Activated T-cell treated with anti-CD3 and anti-CD28 coated beads, Interleukin-2, amount 50 U/mL, for 24 hours (primary cell): ENCODE measurements at places on chromosomes 11 and 22.

DNA sequence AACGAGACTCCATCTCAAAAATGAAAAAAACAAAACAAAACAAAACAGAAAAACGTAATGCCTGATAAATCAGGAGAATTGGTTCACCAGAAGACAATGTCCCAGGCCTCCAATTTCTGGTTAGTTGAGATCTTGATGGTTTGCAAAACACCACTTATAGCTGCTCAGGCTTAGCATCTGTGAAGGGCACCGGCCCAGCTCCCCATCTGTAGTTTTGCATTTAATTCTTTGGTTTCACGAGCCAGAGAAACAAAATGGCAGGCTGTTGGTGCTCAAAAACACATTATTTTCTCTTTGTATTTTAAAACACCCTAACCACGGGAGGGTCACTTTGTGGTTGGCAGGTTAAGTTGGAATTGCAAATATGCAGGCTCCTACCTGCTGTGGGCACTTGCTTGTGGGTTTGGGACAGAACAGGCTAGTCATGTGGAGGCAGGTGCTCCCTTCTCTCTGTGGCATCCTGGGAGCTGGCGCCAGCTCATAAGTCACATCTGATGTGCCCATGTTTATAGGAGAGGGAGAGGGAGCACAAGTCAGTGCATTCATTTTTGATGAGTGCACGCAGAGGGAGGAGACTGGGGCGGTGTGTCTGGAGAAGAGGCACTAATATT, 145.9 kb downstream of the CEP164 start:
- DNase-seq: no peak

- DNase-seq: peak; percentile 72
These were observed 77.4 kb downstream of the GGTLC2 start for GRCh38 chr22:22721681-22722354.

GRCh38 chr11:4030197-4030596, 64.4 kb upstream of the RRM1 start:
- DNase-seq: no peak

DNA sequence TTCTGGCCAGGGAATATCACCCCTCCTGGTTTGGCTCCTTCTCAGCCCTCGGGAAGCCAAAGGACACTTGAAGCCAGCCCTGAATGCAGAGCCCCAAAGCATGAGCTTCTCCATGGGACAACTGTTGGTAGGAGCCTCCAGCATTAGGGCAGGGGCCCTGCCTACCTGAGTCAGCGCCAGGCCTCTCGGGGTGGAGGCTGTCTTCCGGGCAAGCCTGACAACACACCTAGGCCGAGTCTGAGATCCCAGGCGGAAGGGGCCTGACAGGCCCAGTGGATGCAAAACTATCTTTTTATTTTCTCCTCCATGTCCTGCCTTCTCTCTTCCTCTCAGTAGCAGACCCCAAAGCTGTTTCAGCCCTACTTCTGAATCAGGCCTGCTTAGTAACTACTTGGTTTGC, 27.6 kb downstream of the RCOR2 start:
- no peak for DNase-seq

DNA sequence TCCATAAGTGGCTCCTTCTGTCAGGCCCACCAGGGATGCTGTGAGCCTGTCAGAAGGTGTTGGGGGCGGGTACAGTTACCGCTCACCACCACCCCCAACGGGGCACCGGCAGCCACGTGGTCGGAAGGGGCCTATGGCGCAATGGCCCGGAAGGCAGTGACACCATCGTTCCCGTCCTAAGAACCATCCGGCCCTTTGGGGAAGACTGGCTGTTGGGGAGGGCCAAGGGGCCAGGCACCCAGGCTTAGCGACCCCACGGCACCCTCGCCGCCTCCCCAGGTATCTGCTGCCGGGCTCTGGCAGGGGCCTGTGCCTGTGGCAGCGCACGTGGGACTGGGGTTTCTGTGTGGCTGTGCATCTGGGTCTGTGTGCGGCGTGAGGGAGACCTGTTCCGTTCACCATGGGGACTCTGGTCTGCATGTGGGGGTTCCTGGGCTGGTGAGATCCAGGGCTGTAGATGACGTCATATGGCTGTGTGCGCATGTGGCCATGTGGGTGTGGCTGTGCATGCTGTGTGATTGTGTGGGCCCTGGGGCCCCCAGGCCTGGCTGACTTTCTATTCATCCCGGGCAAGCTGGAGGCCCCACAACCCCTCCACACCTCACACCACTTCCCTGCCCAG, 717 bp downstream of the OSM start:
- DNase-seq: peak; percentile 91

DNA sequence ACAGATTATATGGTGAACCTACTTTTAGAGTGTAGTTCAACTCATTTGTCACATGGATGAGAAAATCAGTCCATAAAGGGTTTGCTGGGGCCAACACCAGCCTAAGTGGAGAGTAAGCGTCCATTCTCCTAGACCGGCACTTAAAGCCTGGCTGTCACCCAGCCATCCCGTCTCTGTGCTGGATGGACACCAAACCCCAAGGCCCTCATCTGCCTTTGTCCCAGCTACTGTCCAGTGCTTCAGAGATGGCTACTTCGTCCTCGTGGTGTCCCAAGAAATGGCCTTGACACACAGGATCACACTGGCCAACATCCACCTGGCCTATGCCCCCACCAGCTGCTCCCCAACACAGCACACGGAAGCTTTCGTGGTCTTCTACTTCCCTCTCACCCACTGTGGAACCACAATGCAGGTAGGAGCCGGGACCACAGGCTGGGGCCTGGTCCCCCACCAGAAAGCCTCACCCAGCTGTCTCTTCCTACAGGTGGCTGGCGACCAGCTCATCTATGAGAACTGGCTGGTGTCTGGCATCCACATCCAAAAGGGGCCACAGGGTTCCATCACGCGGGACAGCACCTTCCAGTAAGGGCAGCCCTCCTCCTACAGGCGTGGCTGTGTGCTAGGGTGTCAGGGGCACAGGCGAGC, 3.5 kb downstream of the ZP1 start:
- no peak for DNase-seq

GRCh38 chr11:102384419-102385079, 37.5 kb downstream of the BIRC2 start:
- no peak for DNase-seq

DNA sequence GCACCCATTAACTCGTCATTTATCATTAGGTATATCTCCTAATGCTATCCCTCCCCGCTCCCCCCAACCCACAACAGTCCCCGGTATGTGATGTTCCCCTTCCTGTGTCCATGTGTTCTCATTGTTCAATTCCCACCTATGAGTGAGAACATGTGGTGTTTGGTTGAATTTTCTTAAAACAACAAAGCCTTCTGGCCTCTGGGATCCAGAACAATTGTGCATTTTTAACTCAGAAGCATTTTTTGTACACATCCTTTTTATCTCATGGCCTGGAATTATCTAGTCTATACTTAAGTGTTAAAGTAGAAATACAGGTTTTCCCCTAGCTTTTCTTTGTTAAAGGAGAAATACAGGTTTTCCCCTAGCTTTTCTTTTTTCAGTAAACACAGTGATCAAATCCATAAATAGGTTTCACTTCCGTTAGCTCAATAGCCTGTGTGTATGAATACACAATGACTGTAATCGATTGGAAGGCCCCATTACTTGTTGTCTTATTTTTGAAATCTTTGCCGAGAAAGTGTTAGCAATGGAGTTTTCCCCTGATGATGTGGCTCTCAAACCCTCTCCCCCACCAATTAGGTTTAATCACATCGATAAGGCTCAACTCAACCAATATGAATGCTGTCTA, 125.6 kb upstream of the PITPNB start:
- DNase-seq: no peak

GRCh38 chr22:26756675-26757293, 99.4 kb downstream of the MIAT start:
- DNase-seq: peak; percentile 59

- no peak for DNase-seq
These were observed 425.5 kb upstream of the CADM1 start for GRCh38 chr11:115929618-115930129.

DNA sequence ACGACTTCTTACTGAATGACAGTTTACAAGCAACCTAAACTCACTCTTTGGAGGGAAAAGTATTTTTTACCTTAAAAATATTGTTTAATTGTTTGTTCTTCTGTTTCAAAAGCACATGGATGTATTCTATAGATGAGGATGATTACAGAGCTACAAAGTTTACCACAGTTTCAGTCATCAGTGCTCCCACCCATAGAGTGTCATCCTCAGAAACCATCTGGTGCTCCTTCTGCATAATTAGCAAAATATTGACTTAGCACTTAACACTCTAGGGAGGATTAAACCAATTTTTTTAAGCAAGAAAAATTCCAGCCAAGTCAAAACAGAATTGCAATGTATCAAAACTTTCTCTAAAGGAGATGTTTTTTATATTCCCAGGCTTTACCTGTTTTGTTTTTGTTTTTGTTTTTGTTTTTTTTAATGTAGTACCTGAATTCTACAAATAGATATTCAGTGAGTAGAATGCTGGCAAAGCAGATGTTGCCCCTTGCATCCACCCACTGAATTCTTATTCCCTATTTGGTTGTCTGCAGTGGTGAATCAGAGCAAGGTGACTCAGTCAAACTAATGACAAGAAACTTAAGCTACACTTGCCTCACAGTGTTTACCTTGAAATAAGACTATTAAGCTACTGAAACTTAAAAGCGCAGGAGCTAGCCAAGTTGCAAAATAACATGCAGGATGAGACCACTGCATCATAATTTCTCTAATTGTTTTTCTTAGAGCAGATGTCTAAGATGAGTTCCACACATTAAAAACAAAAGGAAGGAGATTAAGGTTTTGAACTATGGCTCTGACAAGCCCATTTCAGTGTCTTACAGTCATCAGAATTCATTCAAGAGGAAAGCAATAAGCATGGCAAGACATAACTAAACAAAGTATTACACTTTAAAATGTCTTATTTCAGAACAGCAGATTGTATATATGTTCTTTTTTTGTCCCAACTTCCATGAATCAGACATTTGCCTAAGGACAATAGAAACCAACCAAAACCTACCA, 155.1 kb upstream of the SOX6 start:
- no peak for DNase-seq

DNA sequence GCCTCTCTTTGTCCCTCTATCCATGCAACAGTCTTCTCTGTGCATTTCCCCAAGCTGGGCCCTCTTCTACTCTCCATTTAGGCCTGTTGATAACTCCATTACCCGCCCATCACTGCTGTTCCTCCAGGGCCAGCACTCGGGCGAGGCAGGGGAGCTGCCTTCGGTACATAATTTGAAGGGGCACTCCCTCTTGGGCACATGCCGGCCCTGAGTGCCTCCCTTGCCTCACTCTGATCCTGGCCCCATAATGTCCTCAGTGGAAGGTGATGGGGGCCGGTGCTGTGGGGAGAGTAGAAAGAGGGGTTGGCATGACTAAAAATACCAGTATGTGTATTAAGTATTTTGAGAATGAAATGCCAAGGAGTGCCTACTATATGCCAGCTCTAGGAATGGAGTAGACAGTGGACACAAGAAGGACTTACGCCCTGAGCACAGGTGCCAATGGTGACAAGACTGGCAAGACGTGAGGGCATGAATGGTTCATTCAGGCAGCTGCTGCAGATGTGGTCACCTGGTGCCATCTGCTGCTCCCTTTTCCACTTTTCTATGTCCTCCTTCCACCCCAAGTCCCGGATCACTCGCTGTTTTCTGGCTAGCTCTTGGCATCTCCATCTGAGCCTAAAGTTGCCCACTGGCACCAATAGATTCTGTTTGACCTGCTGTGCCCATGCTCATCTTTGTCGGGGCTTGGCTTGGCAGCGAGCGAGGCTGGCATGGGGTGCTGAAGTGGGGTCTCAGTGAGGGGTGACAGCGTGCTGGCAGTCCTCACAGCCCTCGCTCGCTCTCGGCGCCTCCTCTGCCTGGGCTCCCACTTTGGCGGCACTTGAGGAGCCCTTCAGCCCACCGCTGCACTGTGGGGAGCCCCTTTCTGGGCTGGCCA, 22.6 kb downstream of the TMEM218 start:
- no peak for DNase-seq

GRCh38 chr22:30600921-30601320, 6.1 kb upstream of the TCN2 start:
- DNase-seq: no peak

DNA sequence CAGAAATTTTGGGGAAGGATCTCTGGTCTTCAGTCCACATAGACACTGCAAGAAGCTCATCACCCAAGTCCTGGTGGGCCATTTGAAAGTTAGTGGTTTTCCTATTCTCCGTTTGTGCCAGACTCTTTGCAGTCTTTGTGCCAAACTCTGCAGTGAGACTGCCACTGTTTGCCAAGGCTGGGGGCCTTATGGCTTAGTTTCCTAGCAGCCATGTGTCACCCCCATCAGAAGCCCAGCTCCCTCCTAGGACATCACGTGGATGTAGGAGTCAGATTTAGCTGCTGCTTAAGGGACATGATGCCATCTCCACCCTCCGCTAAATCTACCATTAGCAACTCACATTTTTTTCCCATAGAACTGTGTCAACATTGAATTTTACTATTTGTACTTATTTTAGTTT, 220.0 kb downstream of the C11orf91 start:
- DNase-seq: no peak

DNA sequence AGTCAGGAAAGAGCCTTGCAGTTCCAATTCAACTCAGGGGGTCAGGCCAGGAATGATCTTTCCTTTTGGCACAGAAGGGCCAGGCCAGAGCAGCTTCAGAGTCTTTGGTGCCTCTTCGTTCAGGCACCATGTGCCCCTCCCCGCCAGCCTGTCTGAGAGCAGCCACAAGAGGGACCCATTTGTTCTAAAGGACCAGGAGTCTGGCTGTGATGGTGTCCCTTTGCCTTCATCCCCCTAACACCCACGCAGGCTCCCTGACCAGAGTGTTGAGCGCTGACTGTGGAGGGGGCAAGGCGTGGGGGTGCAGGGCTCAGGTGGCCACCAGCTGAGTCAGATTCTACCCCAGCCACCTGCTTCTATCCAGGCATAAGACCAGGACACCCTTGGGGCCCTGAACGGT, 156.4 kb downstream of the TTC17 start:
- DNase-seq: no peak

- DNase-seq: no peak
These were observed 29.1 kb upstream of the TMPRSS4 start for GRCh38 chr11:118047749-118048148.

- no peak for DNase-seq
These were observed 39.1 kb downstream of the XRRA1 start for GRCh38 chr11:74909812-74910211.

- DNase-seq: peak; percentile 55
These were observed 635 bp downstream of the SCARF2 start for GRCh38 chr22:20436768-20437612.

DNA sequence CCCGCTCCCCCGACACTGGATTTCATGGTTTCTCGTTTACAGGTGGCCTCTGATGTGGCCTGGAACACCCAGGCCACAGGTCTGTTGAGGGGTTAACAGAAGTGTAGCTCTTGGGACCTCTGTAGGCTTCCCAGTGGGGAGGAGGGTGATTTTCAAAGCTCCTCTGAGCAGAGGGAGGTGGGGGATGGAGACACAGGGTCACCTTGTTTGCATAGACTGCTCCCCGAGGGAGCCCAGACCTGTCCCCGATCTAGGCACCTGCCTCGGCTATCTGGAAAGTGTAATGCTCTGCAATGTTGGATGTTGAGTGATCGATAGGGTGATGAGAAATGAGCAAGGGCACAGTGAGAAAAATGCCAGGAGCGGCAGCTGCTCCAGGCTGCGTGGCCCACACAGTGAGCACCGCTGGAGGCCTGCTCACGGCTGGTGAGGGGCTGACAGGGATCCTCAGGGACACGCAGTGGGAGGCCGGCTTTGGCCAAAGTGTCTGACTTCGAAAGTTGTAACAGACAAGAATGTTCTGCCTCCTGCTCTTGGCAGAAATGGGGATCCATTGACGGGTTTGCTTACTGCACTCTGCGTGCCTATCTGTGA, 594.1 kb downstream of the BRD1 start:
- DNase-seq: no peak

GRCh38 chr11:131858505-131858904, 488.1 kb downstream of the NTM start:
- no peak for DNase-seq

GRCh38 chr22:19064354-19065054, 57.7 kb downstream of the DGCR2 start:
- DNase-seq: no peak

- no peak for DNase-seq
These were observed 27.9 kb upstream of the GRK3 start for GRCh38 chr22:25536589-25536988.
